ENCODE measurements at places on chromosomes 11 and 22. TPM values are rescaled to one million over a fixed set of nuclear protein-coding genes. Genes with fewer than 3 reads are reported as not detected.

RAB39A gene
- polyA plus RNA-seq, result not detected

EFEMP2 gene
- 128 TPM for polyA plus RNA-seq

KRTAP5-9 gene
- not detected for polyA plus RNA-seq

MMP12 gene
- polyA plus RNA-seq, result not detected

TMEM151A gene
- polyA plus RNA-seq, result 0.45 TPM

SLC5A1 gene
- polyA plus RNA-seq, result 49.5 TPM

OR8G1 gene
- polyA plus RNA-seq, result not detected

OR8A1 gene
- polyA plus RNA-seq, result not detected

RBM4 gene
- polyA plus RNA-seq, result 63.3 TPM

MCHR1 gene
- 2.0 TPM for polyA plus RNA-seq

IRAG1 gene
- 5.3 TPM for polyA plus RNA-seq

PGA4 gene
- 4.1 TPM for polyA plus RNA-seq

SERPIND1 gene
- 1.4 TPM for polyA plus RNA-seq

PPP6R3 gene
- polyA plus RNA-seq, result 22.1 TPM

B3GAT1 gene
- 0.18 TPM for polyA plus RNA-seq

SLC37A2 gene
- polyA plus RNA-seq, result 0.97 TPM

ST14 gene
- 0.61 TPM for polyA plus RNA-seq

FGF3 gene
- not detected for polyA plus RNA-seq

SMCO4 gene
- 69.9 TPM for polyA plus RNA-seq

JOSD1 gene
- 14.3 TPM for polyA plus RNA-seq

UEVLD gene
- polyA plus RNA-seq, result 7.0 TPM

GGTLC3 gene
- polyA plus RNA-seq, result not detected

ZNF214 gene
- polyA plus RNA-seq, result 0.48 TPM

SPI1 gene
- polyA plus RNA-seq, result 5.9 TPM

FOLR2 gene
- polyA plus RNA-seq, result 11.9 TPM

SMC1B gene
- polyA plus RNA-seq, result not detected

NLRP14 gene
- polyA plus RNA-seq, result 0.05 TPM

C11orf21 gene
- polyA plus RNA-seq, result 13.4 TPM

RFPL2 gene
- not detected for polyA plus RNA-seq

PLEKHB1 gene
- polyA plus RNA-seq, result 15.6 TPM

CBLIF gene
- not detected for polyA plus RNA-seq

OMP gene
- not detected for polyA plus RNA-seq

RFPL3 gene
- polyA plus RNA-seq, result not detected

DMC1 gene
- 6.5 TPM for polyA plus RNA-seq
